Neural crest cell (in vitro differentiated cells): ENCODE measurements at places on chromosomes 3 and 15.

DNA sequence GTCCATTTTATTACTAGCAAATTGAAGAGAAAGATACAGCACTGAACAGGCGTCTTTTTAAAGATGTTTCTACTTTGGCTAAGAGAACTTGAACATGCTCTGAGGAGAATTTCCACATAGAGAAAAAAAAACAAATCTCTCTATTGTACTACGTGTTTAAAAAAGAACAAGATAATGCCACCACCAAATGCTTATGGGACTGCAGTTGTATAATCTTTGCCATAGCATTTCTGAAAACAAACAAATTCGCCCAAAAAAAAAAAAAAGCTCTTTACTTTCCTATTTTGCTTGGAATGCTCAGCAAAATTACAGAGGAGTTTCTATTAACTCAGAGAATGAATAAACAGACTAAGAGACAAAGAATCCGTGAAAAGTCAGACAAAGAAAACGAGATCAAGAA is 114.2 kb downstream of the CNTN3 start:
- no peak for DNase-seq

- DNase-seq, result no peak
Observed at GRCh38 chr3:98644168-98644567, 50.8 kb upstream of the CPOX start.

DNA sequence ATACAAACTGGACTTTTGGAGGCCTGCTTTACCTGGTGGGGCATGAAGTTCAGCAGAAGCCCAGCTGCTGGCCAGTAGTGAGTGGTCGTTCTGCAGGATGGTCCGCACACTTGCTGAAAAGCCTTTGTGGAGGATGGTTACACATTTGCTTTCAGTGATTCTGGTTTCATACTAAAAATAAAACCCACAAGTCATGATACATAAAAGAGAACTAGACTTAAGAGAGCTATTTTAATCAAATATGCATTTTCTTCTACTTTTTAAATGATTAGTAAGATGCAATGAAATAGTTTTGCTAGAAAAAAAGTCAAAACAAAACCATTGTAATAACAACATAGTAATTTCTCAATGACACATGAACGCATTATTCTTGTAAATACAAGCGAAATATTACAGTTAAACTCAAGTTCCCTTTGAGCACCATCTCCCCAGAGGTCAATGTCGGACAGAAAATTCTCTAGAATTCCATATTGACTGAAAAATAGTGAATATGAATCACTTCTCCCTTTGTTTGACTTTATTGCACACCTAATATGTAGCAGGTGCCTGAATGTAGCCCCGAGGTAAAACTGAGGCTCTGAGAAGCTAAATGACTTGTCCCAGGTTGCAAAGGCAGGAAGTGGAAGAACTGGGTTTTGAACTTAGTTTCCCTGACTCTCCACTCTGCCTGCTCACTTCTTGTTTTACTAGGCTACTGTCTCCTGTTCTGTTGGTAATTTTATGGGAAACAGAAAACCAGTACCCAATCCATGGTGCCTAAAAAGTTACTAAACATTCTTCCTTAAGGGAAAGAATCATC is 8.3 kb downstream of the IL5RA start:
- DNase-seq, result no peak

DNA sequence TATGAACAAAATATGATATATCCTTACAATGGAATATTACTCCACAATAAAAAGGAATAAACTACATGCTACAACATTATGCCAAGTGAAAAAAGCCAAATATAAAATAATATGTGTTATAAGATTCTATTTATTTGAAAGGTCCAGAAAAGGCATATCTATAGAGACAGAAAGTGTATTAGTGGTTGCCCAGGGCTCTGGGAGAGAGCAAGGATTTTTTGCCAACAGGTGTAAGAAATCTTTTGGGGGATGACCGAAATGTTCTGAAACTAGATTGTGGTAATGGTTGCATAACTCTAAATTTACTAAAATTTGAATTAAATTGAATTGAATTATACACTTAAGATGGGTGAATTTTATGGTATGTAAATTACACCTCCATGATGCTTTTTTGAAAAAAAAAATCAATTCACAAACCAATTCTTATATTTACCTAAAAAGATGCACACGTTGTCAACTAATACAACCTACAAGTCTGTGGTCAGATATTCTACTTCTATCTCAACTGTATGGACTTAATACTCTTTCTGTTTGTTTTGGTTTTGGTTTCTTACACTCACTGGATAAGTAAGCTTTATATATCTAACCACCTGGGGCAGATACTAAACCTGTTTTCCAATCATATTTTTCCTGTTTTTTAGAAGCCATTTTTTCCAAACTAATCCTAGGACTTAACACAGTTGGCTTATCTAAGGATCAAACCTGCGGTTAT is 75.8 kb downstream of the FBN1 start:
- no peak for DNase-seq

DNA sequence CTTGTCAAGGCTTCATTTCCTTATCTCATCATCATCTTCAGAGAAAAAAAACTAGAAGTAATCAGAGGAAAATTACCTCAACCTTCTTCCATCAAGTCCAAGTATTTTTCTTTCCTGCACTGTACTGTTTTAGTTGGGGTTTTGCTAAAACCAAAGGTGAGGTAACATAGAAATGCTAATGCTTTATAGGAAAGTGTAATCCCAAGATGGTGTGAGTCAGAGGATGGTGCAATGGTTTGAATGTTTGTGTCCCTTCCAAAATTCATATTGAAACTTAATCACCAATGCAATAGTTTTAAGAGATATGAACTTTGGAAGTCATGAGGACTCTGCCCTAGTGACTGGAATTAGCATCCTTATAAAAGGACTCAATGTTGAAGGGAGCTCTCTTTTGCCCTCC is 79.5 kb downstream of the KBTBD8 start:
- no peak for DNase-seq

DNA sequence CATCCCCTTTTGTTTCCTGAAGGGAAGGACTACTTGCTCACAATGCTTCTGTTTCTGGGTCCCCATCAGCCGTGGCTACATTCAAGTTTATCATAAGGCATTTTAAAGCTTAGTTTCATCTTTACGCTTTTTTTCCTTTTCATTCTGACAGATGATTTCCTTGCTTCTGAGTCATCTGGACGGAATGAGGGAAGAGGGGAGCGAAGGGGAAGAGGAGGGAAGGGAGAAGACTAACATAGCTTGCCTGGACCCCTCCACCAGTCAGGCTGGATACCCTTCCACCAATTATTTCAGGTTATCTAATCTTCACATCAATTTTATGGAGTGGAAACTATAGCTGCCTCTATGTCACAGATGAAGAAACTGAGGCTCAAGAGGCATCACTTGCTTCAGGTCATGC is 27.6 kb downstream of the FAM3D start:
- DNase-seq, result no peak

DNA sequence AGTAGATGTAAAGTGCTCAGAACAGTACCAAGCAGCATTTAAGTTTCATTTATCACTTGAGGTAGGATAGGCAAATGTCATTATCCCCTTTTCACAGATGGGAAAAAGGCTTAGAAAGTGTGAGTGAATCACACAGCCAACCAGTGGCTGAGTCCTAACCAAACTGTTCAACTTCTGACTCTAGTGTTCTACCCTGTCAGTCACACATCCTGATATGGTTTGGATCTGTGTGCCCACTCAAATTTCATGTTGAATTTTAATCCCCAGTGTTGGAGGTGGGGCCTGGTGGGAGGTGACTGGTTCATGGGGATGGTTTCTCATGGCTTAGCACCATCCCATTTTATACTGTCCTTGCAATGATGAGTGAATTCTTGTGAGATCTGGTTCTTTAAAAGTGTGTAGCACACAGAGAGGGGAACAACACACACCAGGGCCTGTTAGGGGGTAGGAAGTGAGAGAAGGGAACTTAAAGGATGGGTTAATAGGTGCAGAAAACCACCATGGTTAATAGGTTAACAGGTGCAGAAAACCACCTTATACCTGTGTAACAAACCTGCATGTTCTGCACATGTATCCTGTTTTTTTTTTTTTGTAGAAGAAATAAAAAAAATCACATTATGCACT is 304.7 kb downstream of the SUCLG2 start:
- no peak for DNase-seq

DNA sequence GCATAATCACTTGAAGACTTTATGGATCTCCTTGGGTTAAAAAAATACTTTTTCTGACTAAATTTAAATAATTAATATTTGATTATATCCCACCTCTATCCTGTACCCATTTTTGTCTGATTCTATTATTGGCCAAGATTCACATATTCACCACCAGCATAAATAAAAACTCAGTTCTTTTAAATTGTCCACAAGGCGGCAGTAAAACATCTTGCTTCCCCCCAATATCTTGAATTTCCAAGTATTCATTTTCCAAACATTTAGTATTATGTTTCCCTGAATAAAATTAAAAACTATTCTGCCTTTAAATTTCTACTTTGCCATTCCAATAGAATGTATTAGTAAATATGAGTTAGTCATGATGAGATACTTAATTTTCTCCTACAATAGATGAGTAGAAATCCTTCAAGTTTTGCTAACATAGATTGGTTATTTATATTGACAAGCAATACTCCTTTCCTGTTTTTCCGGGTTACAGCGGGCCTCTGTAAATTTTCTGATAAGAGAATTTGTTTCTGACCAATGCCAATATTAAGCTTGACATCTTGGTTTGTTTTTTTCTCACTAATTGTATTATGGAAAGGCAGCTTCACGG is 218.7 kb upstream of the MDFIC2 start:
- no peak for DNase-seq

DNA sequence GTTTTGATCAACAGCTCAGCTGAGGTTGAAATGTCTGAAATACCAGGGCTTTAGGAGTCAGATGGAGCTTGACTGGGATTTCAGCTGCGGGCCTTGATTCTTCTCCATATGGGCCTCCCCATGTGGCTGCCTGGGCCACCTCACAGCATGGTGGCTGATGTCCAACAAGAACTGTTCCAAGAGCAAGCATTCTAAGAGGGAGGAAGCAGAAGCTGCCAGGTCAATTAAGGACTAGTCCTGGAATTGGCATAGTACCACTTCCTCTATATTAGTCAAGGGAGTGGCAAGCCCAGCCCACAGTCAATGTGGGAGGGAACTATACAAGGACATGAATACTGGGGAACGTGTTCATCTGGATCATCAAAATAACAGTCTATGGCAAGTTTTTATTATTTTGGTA is 181.7 kb upstream of the ANKRD28 start:
- no peak for DNase-seq

DNA sequence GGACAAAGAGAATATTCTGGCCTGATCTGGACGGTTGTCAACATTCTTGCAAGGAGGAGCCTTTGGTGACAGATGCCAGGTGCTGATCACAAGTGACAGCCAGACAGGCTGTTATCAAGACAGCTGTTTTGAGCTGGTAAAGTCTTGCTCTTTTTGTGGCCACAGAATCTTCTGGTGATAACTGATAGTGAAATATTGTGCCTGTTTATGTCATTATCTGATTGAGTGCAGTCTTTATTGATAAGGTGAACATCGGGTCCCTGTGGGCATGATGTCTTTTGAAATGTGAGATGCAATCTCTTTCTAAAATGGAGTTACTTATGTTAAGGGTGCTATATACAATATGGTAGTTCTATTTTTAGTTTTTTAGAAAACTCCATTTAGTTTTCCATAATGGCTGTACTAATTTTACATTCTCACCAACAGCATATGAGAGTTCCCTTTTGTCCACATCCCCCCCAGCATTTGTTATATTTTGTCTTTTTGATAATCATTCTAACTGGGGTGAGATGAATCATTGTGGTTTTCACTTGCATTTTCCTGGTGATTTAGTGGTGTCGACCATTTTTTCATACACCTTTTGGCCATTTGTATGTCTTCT is 10.7 kb downstream of the CEP63 start:
- DNase-seq, result no peak

DNA sequence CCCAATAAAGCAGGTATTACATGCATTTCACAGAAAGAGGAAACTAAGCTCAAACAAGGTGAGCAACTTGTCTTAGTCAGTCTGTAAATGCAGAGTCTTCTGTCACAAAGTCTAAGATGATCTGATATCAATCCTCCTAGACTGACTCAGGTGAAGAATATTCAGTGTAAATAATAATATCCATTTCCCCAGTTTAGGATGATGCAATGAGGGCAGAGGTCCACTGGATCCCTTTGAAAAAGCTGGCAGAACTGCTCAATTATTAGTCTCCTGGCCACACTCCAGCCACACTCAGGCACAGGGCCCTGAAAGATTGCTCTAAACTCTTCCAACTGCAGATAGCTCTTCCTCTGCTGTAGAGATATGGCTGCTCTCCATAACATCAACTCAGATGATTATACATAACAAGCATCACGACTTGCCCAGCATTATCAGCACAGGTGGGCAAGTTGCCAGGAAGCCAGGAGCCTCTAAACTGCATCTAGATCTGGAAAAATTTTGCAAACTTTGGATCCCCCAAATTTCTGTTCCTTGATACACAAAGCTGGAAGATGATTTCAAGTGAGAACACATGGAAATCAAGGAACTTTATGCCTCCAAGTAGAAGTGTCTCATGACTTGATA is 129.8 kb upstream of the CPNE4 start:
- DNase-seq, result no peak

DNA sequence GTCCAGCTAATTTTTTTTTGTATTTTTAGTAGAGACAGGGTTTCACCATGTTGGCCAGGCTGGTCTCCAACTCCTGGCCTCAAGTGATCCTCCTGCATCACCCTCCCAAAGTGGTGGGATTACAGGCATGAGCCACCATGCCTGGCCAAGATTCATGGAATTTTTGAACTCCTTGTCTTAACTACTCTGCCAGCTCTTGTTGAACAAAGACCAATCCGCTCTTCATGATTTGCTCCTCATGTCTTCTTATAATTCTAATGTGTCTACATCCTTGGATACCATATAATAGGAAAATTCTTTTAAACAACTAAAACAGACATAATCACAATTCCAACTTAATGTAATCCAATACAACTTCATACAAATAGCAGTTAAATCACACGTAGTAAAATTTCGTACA is 21.3 kb downstream of the UBA5 start:
- no peak for DNase-seq

DNA sequence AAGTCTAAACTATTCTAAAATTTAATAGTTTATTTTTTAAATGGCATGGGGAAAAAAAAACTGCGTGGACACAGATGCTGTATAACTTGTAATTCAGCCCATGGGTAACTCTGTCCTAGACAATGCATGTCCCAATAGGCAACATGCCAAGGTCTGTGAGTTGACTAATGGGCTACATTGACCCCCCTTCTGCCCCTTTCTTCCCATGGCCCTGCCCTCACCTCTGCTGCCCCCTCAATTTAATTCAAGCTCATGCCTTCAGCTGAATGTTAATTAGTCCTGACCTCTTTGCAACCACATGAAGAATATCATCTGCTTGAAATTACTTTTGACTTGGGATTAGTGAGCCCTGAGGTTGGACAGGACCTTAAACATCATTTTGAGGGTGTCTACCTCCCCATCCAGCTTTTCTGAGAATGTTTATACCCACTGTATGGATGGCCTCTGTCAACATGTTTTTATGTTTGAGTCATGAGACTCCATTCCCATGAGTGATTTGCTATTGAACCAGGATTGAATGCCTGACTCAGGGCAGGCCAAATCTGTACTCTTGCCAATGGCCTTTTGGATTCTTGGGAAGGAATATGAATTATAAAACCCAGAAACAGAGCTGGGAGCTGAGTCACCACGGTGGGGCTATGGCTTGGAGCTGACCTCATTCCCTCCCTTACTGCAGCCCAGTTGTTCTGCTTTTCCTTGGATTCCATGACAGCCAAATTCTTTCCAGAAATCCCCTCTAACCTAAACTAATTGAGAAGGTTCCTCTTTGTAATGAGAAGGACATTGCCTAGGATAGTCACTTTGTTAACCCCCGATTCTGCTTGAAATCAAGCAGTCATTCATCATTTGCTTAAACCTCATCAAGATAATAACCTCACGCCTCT is 33.5 kb upstream of the PDE8A start:
- no peak for DNase-seq
